ENCODE measurements at places on chromosomes 11 and 22. TPM values are rescaled to one million over a fixed set of nuclear protein-coding genes. Genes with fewer than 3 reads are reported as not detected.

- DNase-seq, result no peak
- peaks cover 12% of the 10 kb centered on the region for H3K4me1 ChIP-seq
- H3K27me3 ChIP-seq, result peaks cover 28% of the 10 kb centered on the region
- no peaks in the 10 kb centered on the region for H3K36me3 ChIP-seq
- no peak overlapping the region for H3K27ac ChIP-seq
Observed at GRCh38 chr11:40294349-40294735, 1165.1 kb downstream of the LRRC4C start.

Gene PANX3
- polyA plus RNA-seq, result not detected

Gene CHRM1
- not detected for polyA plus RNA-seq

Gene SERPING1
- 161 TPM for polyA plus RNA-seq

Gene RTN4R
- polyA plus RNA-seq, result 2.8 TPM

DNA sequence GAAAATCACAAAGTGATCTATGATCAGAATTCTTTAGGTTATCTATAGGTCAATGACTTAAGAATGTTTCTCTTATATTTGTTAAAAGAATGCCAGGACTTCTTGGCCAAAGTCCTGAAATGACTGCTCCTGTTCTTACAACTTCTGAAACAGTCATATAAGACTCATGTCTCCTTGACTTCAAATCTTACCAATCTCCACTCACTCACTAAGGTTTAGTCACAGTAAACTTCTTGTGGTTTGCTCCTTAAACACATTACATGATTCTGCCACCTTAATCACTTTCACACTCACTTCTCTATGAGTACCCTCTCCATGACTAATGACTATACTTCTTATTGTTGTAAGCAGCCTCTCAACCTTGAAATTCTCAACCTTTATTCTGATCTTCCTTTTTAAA lies 648.7 kb upstream of the CCDC179 start:
- H3K36me3 ChIP-seq, result no peaks in the 10 kb centered on the region
- no peaks in the 10 kb centered on the region for H3K27me3 ChIP-seq
- no peaks in the 10 kb centered on the region for H3K4me1 ChIP-seq
- no peak overlapping the region for H3K27ac ChIP-seq
- H3K4me3 ChIP-seq, result no peak overlapping the region

- no peak overlapping the region for H3K4me3 ChIP-seq
- H3K36me3 ChIP-seq, result no peaks in the 10 kb centered on the region
- DNase-seq, result no peak
Observed at GRCh38 chr11:59698506-59698905, 15.1 kb downstream of the OR10V1 start.

Gene CARD18
- polyA plus RNA-seq, result not detected

Gene L3MBTL2
- 11.4 TPM for polyA plus RNA-seq

Gene DDIAS
- 1.7 TPM for polyA plus RNA-seq

GRCh38 chr11:1639102-1639620 lies 9.6 kb downstream of the KRTAP5-5 start:
- no peak overlapping the region for H3K27ac ChIP-seq
- H3K36me3 ChIP-seq, result no peaks in the 10 kb centered on the region
- no peaks in the 10 kb centered on the region for H3K4me1 ChIP-seq
- DNase-seq, result no peak
- peaks cover 34% of the 10 kb centered on the region for H3K27me3 ChIP-seq
- H3K4me3 ChIP-seq, result no peak overlapping the region

GRCh38 chr11:118211006-118211405 lies 13.8 kb downstream of the JAML start:
- H3K4me1 ChIP-seq, result peaks cover 55% of the 10 kb centered on the region
- no peaks in the 10 kb centered on the region for H3K36me3 ChIP-seq
- no peak for DNase-seq
- H3K27ac ChIP-seq, result no peak overlapping the region
- H3K27me3 ChIP-seq, result no peaks in the 10 kb centered on the region
- H3K4me3 ChIP-seq, result no peak overlapping the region

GRCh38 chr11:44621140-44621681 lies 55.7 kb downstream of the CD82 start:
- H3K27me3 ChIP-seq, result no peaks in the 10 kb centered on the region
- no peak overlapping the region for H3K27ac ChIP-seq
- H3K4me1 ChIP-seq, result peaks cover 20% of the 10 kb centered on the region

Gene SUN2
- 38.9 TPM for polyA plus RNA-seq

DNA sequence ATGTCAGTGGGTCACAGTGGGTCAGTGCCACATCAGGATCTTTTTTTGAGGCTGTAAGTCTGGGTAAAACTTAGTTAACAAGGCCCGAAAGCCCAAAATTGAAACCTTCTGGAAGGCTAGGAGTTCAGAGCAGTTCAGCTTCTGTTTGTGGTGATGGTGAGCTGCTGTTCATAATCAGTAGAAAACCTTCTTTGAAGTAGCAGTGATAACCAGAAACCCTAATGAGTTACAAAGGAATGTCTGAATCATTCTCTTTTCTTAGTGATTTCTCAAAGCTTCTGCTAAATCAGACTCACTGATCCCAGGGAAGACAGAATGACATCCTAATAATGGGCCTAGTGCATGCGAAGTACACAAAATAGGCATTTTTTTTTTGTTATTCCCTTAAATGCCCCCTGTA lies 124.7 kb downstream of the PARVA start:
- H3K27ac ChIP-seq, result no peak overlapping the region
- H3K4me1 ChIP-seq, result no peaks in the 10 kb centered on the region
- no peak for DNase-seq
- H3K4me3 ChIP-seq, result no peak overlapping the region
- H3K27me3 ChIP-seq, result no peaks in the 10 kb centered on the region
- no peaks in the 10 kb centered on the region for H3K36me3 ChIP-seq

DNA sequence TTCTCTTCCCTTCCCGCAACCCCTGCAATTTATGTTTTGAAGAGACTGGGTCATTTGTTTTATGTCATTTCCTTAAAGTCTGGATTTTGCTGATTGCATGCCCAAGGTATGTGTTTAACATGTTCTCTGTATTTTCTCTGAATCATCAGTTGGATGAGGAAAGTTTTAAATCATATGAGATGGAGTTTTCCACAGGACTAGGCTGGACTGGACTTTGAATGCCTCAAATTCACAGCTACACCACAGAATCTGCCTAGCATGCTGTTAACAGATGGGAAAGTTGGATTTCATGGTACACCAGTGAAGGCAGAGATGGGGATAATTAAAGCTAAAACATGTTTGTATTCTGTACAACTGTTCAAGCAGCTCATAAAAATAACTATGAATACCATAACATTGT lies 62.6 kb downstream of the CWC15 start:
- DNase-seq, result no peak
- no peak overlapping the region for H3K27ac ChIP-seq
- H3K4me1 ChIP-seq, result no peaks in the 10 kb centered on the region
- H3K27me3 ChIP-seq, result no peaks in the 10 kb centered on the region

GRCh38 chr11:66080055-66080817 lies 10.2 kb downstream of the PACS1 start:
- no peak for DNase-seq
- no peaks in the 10 kb centered on the region for H3K36me3 ChIP-seq
- no peak overlapping the region for H3K4me3 ChIP-seq
- peak overlapping the region; percentile 88 for H3K27ac ChIP-seq

Gene KCNJ5
- polyA plus RNA-seq, result 0.74 TPM

DNA sequence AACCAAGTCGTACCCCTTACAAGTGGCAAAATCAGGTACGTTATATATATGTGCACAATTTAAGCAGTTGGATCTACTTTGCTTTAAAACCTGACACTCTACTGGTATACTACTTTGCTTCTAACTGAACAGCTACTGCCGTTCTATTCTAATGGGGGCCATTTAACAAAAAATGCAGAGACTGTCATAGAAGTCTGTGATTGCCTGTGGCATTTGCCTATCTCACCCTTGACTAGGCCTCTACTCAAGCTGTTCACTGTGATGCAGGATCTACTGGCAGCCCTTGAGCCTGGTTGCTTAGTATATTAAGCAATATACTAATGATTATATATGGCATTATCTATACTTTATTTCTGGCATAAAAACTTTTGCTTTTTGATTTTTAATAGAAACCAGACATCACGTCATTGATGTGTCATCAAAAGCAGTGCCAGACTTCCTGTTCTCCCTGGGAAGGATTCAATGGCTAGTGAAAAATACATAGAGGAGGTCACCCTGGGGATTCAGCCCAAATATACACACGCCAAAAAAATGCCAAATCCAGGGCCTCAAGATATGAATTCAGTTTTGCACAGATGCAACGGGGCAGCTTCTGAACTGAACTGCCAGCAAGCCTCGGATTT lies 40.0 kb upstream of the FIBIN start:
- no peak for DNase-seq
- no peaks in the 10 kb centered on the region for H3K4me1 ChIP-seq
- H3K27me3 ChIP-seq, result no peaks in the 10 kb centered on the region
- no peaks in the 10 kb centered on the region for H3K36me3 ChIP-seq
- H3K4me3 ChIP-seq, result no peak overlapping the region
- H3K27ac ChIP-seq, result no peak overlapping the region

Gene PLAAT4
- 78.6 TPM for polyA plus RNA-seq

DNA sequence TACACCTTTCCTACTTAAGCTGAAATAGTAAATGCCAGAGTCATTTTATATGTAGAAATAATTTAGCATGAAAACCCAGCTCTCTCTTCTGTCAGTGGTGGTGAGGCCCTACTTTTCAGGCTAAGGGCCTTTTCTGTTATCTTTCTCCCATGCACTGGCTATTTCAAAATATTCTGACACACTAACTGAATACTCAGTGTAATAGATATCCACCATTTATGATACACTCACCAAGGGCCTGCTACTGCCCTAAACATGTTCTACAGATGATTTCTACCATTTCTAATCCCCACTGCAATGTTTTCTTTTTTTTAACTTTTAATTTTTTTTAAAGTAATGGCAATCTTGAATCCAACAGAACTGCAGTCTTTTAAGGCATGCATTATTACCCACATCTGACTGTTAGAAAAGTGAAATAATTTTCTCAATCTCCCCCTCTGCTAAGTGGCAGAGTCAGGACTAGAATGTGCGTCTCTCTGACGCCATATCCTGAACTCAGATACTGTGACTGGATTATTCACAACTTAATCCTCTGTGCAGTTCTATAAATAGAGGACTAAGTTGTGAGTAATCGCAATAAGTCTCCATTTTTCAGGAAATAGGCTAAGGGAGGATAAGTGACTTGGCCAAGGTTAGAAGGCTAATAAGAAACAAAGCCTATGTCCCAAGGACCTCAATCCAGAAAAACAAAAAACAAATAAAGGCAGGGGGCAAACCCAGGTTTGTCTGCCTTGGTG lies 44.0 kb downstream of the GRAMD1B start:
- peak overlapping the region; percentile 52 for H3K27ac ChIP-seq
- peaks cover 14% of the 10 kb centered on the region for H3K4me1 ChIP-seq
- H3K36me3 ChIP-seq, result no peaks in the 10 kb centered on the region
- DNase-seq, result no peak
- no peak overlapping the region for H3K4me3 ChIP-seq

DNA sequence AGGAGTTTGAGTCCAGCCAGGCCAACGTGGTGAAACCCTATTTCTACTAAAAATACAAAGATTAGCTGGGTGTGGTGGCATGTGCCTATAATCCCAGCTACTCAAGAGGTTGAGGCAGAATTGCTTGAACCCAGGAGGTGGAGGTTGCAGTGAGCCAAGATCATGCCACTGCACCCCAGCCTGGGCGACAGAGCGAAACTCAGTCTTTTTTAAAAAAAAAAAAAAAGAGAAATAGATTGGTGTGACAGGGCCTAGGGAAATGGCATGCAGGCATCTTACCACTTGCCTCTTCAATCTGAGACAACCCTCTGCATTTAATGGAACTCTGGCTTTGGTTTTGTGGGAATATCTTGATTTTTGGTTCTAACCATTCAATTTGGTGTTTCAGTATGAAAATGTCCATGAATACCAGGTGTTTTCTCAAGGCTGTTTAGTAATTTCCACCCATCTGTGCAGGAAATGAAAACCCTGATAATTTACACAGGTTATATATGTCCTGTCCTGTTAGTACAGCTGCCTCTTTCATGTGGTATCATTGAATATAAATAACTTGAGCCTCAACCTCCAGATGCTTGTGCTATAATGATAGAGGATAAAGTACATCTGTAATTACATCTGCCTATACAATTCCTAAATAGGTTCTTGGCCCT lies 8.4 kb downstream of the XBP1 start:
- DNase-seq, result no peak
- peaks cover 51% of the 10 kb centered on the region for H3K36me3 ChIP-seq
- H3K27me3 ChIP-seq, result no peaks in the 10 kb centered on the region
- H3K4me3 ChIP-seq, result no peak overlapping the region
